ENCODE measurements at places on chromosomes 12 and 14.

- no peak for DNase-seq
Observed at GRCh38 chr12:32650508-32650907, 28.6 kb upstream of the DNM1L start.

- no peak for DNase-seq
Observed at GRCh38 chr14:95585953-95586620, 51.2 kb downstream of the GLRX5 start.

- DNase-seq = no peak
Observed at GRCh38 chr12:45256721-45257120, 40.8 kb downstream of the ANO6 start.

GRCh38 chr12:109293106-109293505 lies 16.0 kb downstream of the FOXN4 start:
- DNase-seq = no peak

- no peak for DNase-seq
Observed at GRCh38 chr14:38205949-38206665, 1.6 kb upstream of the SSTR1 start.
